ENCODE measurements at places on chromosomes 7 and 10.

- DNase-seq, result peak; percentile 29
These were observed 514 bp downstream of the RNF216 start for GRCh38 chr7:5780801-5781496.

GRCh38 chr10:128064108-128064969 lies 61.9 kb downstream of the MKI67 start:
- peak; percentile 64 for DNase-seq

DNA sequence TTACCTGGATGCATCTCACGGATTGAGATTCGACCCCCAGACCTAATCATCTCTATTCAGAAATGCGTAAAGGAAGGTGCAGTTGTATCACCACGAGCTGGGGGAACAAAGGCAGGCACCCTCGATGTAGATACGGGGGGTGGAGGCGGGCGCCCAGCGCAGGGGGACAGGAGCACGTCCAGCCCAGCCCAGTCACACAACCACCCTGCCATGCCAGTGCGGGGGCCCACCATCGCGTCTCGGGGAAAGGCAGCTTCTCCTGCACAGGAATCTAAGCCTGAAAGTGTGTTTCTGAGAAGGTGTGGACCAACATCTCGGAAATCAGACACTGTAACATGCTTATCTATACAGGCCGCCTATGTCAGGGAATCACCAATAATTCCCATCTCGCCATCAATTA lies 131.1 kb downstream of the DIP2C start:
- no peak for DNase-seq

- DNase-seq, result no peak
These were observed 2.1 kb downstream of the KIF5B start for GRCh38 chr10:32054094-32054493.

GRCh38 chr10:97718659-97719142 lies 5.2 kb downstream of the MARVELD1 start:
- DNase-seq, result no peak

DNA sequence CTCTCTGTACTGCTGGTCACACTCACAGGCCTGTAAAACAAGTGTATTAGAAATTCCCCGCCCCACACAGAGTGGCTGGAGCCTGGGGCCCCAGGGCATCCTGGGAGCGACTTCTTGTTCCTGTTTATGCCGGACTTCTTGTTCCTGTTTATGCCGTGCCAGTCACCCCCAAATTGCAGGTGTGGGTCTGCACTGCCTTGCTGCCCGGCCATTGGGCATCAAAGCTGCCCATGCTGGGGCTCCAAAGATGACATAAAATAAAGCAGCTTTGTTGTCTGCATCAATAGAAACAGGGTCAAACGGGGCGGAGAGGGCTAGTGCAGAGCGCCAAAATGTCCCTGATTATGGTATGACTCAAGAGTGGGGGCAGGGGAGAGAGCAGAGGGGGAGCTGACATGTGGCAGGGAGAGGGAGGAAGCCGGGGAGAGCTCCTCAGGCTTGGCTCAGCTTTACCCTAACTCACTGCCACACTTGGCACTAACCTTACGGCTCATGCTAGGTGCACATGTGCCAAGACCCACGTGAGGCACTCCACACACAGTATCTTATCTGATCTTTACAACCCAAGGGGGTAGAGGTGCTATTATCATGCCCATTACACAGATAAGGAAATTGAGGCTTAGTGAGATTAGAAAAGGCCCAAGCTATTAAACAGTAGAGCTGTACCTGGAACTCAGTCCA lies 98.4 kb downstream of the PIP4K2A start:
- DNase-seq, result peak; percentile 92

DNA sequence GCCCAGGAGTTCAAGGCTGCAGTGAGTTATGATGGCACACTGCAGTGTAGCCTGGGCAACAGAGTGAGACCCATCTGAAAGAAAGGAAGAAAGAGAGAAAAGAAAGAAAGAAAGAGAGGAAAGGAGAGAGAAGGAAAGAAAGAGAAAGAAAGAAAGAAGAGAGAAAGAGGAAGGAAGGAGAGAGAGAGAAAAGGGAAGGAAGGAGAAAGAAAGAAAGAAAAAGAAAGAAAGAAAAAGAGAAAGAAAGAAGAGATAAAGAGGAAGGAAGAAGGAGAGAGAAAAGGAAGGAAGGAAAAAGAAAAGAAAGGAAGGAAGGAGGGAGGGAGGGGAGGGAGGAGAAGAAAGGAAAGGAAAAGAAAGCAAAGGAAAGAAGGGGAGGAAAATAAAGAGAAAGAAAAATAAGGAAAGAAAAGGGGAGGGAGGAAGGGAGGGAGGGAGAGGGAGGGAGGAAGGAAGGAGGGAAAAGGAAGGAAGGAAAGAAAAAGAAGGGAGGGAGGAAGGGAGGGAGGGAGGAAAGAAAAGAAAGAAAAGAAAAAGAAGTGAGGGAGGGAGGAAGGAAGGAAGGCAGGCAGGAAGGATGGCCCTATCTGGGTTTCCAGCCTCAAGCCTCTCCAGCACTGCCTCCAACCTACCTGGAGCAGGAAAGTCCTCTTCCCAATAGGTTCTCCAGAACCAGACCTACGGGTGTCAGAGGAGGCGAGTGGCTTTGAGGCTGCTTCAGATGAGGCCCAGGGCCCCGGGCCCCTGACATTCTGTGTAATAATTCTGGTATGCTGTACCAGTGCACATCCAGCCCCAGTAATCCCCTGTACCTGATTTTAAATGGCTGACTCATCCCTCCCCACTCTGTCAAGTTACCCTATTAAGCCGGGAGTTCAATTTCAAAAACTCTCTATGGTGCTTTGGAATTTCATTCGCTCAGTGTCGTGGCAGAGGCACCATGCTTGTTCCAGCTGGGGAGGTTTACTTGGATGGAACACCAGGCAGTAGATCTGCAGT lies 6.8 kb upstream of the PARD3 start:
- DNase-seq, result no peak

GRCh38 chr10:63836666-63837442 lies 315.7 kb downstream of the REEP3 start:
- DNase-seq, result no peak
